ENCODE measurements at places on chromosomes 6 and 20. TPM values are rescaled to one million over a fixed set of nuclear protein-coding genes. Genes with fewer than 3 reads are reported as not detected.

Gene PKHD1
- under 0.01 TPM for total RNA-seq

Gene TEAD3
- total RNA-seq = 0.63 TPM

Gene BPIFA3
- not detected for total RNA-seq

Gene EFCAB8
- total RNA-seq = not detected

Gene B3GAT2
- total RNA-seq = 19.4 TPM

Gene HLA-DQB1
- total RNA-seq = 0.63 TPM

Gene C6orf132
- total RNA-seq = under 0.01 TPM
